ENCODE measurements at places on chromosomes 13 and 19.
A peak's percentile ranks its signal among the peaks of the same experiment; 100 is the strongest.

DNA sequence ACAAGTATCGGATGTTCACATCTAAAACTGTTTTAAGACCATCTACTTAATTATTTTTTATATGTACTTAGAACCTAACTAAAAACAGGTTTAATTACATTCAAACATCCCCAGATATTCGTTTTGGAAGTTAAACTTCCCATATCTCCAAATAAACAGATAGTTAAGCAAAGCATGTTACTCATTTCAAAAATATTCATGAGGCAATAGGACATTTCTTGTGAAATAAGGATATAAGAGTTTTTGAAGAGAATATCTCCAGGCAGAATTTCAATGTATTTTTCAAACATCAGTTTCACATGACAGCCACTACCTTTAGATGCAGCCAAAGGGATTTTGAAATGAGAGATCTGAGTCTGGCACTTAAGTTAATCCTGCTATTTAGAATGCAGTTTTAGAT lies 697.5 kb downstream of the SLITRK1 start:
- no peak for DNase-seq

GRCh38 chr13:40974460-40975407 lies 44.4 kb downstream of the ELF1 start:
- no peak for DNase-seq

DNA sequence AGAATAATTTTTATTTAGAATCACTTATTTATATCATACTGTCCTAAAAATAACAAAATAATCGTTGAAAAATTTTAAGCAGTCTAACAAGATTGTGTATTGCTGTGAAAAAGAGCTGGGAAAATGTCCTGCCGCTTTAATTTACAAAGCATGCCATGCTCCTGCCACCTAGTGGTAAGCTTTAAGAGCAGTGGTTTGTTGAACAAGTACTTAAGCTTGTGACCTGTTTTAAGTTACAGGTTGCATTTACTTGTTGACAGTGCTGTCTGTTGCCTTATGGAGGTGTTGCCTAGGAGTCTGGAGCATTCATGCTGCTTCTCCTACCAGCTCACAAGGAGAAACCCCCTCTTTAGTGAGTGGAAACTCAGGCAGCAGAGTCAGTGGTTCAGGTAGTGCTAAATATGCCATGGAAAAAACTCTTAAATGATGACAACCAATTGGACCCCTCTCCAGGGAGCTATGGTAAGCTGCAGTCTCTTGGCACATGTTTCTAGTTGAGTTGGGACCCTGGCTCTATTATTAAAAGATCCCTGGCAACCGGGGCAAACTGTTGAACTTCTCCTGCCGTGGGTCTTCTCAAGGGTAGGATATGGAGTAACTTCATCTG lies 68.4 kb downstream of the SPATA13 start:
- no peak for DNase-seq

- DNase-seq: no peak
These were observed 8.5 kb upstream of the DHX34 start for GRCh38 chr19:47340477-47341208.

GRCh38 chr13:22162889-22163288 lies 492.0 kb downstream of the FGF9 start:
- no peak for DNase-seq

- no peak for DNase-seq
These were observed 564.5 kb downstream of the FGF9 start for GRCh38 chr13:22235285-22235949.

DNA sequence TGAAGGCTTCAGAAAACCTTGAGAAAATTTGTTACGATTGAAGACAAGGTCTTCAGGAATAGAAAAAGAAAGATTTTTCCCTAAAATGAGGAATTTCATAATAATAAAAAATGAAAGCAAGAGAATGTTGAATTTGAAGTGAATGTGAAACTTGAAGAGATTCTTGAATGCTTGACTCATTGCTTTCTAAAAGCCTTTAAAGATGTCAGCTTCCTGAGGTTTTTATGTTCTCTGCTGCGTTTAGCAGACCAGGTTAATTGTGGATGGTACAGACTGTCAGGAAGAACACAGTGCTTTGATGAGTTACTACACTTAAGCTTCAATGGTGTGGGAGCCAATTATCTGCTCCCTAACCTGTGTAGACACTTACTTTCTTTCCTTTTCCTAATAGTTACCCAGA lies 96.3 kb upstream of the FNDC3A start:
- DNase-seq: no peak

DNA sequence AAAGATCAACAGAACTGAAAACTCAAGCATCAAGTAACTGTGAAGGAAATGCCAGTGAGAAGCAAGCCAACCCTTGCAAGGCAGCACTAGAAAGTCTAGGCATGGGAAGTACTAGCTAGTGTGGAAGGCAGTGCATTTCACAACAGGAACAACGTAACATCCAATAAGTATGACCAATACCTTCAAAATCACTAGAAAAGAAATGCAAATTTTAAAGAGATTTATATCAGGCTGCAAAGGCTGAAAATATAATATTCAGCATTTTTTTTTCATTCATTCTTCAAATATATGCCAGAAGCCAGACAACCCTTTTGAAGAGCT lies 121.9 kb downstream of the DLEU7 start:
- no peak for DNase-seq

GRCh38 chr19:28841531-28841930 lies 371.4 kb downstream of the UQCRFS1 start:
- DNase-seq: no peak

GRCh38 chr19:46825731-46826055 lies 25.0 kb downstream of the AP2S1 start:
- DNase-seq: no peak

DNA sequence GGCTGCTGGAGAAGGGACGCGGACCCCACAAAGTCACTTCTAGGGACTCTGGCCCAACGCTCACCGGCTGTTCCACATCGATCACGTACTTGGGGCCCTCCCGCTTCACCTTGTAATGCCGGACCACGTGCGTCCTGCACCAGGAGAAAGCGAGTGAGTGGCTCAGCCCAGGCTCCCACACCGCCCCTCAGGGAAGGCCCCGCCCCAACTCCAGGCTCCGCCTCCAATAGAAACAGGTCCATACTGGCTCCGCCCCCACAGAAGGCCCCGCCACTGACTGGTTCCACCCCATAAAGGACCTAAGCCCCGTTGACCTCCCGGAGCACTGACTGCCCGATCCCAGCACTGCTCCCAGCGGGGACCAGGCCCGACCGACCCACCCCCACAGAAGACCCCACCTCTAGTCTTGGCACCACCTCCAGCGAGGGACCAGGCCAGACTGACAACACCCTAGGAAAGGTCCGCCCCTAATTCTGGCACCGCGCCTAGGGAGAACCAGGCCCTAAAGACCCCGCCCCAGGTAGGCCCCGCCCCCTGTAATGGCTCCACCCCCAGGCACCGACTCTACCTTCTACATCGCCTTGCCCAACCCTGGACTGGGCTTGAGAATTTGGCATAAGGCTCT lies 11.3 kb downstream of the STAP2 start:
- peak; percentile 84 for DNase-seq

DNA sequence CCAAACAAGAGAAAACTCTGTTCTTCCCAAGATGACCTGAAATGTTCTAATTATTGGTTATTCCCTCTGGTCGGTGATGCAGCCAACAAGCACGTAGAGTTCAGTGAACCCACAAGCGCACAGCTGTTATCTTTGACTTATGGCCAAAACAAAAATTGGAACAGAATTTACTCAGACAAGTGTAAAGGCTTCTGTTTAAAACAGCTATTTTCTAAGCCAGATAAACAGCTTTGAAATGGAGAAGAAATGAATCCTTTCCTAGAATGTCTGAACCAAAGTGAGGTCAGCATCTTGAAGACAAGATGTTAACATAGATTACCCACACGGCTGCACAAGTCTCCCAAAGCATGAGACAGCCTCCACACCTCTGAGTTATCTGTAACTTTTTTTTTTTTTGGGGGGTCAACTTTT lies 669.2 kb downstream of the DIAPH3 start:
- DNase-seq: no peak

DNA sequence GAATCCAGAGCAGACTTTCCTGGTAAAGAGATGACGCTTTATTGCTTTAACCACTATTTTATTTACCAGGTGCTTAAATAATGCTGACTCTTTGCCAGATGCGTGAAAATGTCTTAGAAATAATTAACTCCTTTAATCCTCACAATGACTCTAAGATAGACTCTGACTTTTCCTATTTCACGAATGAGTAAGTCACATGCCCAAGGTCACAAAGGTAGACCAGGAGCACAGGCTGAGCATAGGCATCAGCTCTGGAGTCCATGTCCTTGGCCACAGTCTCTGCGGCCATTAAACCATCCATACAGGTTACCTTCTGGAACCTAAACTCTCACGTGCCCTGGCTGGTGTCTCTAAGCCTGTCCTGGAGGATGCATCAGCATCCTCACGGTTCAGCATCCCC lies 87.3 kb downstream of the ERCC5 start:
- DNase-seq: no peak

DNA sequence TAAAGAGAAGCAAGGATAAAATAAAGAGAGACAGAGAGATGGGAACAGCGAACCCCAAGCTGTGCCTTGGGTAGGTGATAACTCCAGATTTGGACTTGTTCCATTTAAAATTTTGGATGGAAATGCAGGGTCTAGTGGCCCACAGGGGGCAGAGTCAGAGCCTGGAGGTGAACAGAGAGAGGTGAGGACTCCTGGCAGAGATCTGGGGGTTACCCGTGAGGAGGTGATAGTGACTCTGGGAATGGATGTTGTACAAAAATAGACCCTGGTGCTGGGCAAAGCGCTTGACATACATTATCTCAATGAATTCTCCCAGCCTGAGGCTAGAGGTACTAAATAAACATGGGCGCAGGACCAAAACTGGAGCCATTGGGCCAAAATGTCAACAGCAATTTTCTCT lies 14.3 kb upstream of the DHRS12 start:
- DNase-seq: no peak

GRCh38 chr13:83088858-83089257 lies 793.4 kb downstream of the SLITRK1 start:
- no peak for DNase-seq

GRCh38 chr13:110471833-110472162 lies 89.7 kb downstream of the RAB20 start:
- no peak for DNase-seq

DNA sequence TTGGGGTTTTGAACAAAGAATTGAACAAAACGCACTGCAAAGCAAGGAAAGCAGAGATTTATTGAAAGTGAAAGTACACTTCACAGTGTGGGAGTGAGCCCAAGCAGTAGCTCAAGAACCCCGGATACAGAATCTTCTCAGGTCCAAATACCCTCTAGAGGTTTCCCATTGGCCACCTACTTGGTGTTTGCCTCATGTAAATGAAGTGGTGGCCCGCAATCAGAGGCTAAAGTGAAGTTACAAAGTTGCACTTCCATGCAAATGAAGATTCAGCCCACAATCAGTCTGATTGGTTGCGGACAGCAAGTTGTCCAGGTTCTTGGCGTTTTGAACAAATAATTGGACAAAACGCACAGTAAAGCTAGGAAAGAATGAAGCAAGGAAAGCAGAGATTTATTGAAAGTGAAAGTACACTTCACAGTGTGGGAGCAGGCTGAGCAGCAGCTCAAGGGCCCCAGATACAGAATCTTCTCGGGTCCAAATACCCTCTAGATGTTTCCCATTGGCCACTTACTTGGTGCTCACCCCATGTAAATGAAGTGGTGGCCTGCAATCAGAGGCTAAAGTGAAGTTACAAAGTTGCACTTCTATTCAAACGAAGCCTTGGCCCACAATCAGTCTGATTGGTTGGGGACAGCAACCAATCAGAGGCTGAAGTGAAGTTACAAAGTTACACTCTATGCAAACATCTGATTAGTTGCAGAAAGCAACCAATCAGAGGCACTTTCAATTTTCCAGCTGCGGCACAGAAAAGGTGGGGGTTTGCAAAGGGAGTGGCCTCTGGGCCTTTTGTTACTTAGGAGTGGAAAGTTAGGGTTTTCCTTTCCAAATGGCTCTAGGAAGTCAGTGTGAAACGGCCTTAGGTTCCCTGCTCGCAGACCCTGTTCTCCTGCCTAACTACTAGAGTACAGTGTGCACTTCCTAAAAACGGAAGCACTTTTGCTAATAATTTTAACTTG lies 4.8 kb upstream of the TM9SF2 start:
- DNase-seq: peak; percentile 36

GRCh38 chr13:75643693-75644092 lies 7.6 kb downstream of the LMO7 start:
- no peak for DNase-seq

- DNase-seq: no peak
These were observed 506.2 kb downstream of the FGF9 start for GRCh38 chr13:22176968-22177520.

DNA sequence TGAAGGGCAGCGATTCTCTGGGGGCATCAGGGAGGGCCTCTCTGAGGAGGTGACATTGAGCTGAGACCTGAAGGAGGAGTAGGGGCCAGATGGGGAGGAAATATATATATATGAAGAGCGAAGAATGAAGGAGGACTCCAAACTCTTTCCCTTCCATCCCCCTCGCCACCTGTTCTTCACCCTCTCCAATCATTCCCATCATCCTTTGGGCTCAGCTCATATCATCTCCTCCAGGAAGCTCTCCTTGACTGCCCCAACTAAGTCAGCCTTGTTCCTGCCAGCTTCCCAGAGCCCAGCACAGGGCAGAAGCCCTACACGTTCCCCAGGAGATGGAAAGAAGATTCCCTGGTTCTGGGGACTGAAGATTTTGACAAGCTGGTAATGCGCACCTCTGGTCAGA lies 33.0 kb upstream of the SEMA6B start:
- no peak for DNase-seq

DNA sequence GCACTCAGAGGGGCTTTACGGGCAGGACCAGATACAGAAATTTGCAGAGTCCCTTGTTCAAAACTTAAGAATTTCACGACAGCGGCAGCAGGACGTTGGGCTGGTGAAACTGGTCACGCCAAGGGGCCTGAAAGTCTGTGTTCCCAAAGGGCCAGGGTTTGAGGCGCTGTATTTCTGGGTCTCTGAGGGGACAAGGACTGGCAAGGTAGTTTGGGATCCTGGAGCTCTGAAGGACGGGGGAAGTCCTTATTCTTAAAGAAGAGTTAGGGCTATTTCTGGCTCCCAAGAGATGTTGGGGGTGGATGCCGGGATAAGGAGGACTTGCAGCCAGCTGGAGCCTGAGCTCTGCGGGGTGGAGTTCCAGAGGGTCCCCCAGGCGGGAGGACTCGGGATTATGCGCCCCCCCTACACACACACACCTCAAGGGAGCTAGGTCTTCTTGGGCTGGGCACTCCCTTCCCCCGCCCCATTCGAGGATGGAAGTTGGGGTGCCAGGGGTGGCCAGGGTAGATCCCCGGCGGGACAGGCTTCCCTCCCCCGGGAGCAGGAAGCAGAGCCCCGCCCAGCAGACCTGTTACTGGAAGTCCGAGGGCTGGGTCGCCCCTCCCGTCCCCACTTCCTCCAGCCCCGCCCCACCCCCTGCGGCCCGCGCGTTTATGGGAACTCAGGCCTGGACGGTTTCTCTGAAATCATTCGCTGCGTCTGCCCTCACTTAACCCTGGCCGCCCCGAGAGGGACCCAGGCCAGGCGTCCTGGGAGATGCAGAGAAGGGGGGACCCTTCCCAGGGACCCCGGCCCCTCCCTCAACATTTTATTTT lies 5.6 kb downstream of the BCL3 start:
- DNase-seq: peak; percentile 41

GRCh38 chr19:39870171-39870971 lies 24.2 kb upstream of the FBL start:
- no peak for DNase-seq

Measured in T1000 (cell line).